ENCODE measurements at places on chromosomes 2 and 18. TPM values are rescaled to one million over a fixed set of nuclear protein-coding genes. Genes with fewer than 3 reads are reported as not detected.

Gene CTLA4
- 0.67 TPM for total RNA-seq

Gene CNTNAP5
- total RNA-seq, result not detected

Gene SERPINB7
- 0.53 TPM for total RNA-seq

Gene HJURP
- 0.71 TPM for total RNA-seq

Gene DSG2
- total RNA-seq, result 10.8 TPM

Gene STK16
- total RNA-seq, result 16.5 TPM

- DNase-seq, result no peak
Measured at GRCh38 chr2:209529579-209529978, 105.7 kb downstream of the MAP2 start.

DNA sequence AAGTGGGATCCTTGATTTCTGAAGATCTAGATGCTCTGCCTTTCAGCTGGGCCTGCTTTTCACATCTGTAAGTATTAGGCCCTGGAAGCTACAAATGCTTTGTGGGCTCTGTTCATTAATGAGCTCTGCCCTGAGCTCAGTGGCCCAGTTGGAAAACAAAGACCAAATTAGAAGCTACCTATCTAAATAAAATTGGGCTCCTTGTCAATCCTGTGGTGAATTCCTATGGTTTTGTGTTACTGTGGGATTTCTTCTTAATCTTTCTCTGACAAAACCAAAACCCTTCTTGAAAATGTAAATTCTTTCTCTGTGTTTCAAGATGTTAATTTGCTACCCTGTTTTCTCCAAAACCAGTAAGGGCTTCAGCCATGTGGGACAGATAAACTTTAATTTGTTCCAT, 219.0 kb upstream of the HS6ST1 start:
- DNase-seq, result no peak

GRCh38 chr2:97957432-97958183, 38.1 kb downstream of the TMEM131 start:
- no peak for DNase-seq

GRCh38 chr2:48070415-48070814, 164.1 kb upstream of the FBXO11 start:
- no peak for DNase-seq

DNA sequence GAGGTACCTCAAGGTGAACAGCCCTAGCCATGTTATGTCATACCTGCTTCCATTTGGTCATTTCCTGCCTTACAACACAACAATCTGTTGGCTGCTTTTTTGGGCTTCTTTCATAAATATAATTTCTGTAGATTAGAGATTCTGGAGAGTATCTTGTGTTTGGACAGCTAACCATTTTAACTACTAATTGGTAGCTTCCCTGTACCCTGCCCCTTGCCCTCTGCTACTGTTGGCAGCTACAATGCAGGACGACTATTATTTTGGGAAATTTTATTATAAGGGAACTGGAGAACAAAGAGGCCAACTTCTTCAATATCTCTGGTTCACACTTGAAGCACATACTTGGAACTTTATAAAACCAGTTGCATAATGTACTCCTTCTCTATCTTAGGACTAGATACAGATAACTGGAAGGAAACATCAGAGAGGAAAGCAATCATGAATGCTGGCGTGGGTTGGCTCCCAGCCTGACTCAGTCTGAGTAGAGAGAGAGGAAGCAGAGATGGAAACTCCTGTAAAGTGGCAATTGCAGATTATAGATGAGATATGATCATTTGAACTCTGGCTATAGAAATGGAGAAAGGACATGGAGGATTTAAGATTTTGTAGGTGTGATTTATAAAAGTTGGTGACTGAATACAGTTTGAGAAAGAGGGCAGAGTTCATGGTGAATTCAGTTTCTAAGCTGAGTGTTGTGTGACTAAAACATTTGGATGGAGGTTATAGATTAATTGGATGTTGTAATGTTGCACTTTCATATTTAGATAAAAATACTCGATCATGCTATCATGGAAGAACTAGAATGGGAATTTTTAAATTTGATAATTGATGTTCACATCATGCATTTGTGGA, 74.5 kb downstream of the MDH1 start:
- DNase-seq, result no peak

DNA sequence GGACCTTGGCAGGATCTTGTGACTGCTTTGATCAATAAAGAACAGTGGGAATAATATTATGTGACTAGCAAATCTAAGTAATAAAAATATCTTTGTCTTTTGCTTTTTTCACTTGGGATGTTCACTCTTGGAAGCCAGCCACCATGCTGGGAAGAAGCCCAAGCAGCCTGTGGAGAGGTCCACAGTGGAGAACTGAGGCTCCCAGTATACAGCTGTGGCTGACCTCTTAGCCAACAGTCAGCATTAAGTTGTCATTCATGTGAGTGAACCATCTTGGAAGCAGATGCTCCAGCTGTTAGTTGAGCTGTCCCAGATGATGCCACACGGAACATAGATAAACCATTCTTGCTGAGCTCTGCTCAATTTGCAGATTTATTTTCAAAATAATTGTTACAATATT, 160.0 kb downstream of the OSR1 start:
- peak; percentile 65 for DNase-seq

DNA sequence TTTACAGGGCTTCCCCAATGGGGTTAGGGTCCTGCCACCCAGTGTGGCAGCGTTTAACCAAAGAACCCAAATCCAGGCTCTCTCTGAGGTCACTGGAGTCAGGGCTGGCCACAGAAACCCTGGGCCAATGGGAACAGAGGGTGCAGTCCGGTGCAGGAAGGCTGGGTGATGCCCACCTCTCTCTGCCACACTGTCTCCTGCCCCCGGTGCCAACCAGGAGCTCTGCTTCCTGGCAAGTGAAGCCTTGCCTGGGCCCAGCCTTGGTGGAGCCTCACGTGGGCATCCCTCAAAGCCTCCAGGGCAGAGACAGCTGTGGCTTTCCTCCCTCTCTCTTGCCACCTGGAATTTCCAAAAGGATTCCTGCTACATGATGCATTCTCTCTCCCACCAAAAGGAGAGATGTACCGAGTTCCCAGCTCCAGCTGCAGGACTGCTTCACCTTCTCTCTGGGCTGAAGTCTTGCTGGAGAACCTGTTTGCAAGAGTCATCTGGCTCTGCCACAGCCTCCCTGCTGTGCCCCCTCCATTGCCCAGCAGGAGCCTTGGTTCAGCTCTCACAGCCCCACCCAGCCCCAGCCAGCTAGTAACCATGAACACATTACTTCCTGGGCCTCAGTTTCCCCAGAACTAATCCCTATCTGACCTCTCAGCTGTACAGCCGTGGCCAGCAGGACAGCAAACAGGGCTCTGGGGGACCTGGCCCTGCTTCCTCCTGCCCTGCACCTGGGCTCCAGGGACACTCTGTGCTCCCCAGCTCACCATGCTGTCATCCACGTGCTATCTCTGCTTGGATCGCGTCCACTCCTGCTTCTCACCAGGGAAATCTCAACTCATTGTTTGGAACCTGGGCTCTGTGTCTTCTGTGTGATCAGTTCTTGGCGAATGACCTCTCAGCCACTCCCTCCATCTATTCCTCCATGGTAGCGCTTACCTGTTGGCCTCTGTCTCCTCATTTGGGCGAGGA, 43.4 kb downstream of the KCNF1 start:
- DNase-seq, result no peak

- no peak for DNase-seq
Measured at GRCh38 chr18:5167831-5168230, 29.2 kb downstream of the AKAIN1 start.

Data from sciatic nerve (tissue), 2 donors.